ENCODE measurements at places on chromosomes 1 and 21.

- no peak for DNase-seq
These were observed 67.9 kb upstream of the ZBTB40 start for GRCh38 chr1:22383526-22384294.

GRCh38 chr1:208569181-208569580, 325.0 kb upstream of the PLXNA2 start:
- no peak for DNase-seq

- no peak for DNase-seq
These were observed 5.2 kb downstream of the RCSD1 start for GRCh38 chr1:167635156-167635648.

- DNase-seq, result no peak
These were observed 186.8 kb upstream of the EDN2 start for GRCh38 chr1:41671116-41671755.

DNA sequence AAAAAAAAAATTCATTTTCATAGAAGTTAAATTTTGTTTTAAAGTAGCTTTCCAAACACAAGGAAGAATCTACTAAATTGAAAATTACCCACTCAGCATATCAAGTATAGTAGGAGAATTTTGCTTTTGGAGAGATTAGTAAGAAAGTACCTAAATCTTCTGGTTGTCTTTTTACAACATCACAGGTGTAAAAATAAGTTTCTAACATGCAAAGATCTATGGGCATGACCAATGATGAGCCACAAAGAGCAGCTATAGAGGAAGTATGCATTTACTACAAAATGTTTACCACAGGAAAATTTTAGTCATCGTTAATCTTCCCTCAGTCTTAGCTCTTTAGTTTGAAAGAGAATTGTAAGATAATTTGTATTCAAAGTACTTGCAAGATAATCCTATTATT, 28.1 kb downstream of the ANGPTL3 start:
- no peak for DNase-seq

- no peak for DNase-seq
These were observed 30.4 kb upstream of the EYA3 start for GRCh38 chr1:28118640-28119307.

DNA sequence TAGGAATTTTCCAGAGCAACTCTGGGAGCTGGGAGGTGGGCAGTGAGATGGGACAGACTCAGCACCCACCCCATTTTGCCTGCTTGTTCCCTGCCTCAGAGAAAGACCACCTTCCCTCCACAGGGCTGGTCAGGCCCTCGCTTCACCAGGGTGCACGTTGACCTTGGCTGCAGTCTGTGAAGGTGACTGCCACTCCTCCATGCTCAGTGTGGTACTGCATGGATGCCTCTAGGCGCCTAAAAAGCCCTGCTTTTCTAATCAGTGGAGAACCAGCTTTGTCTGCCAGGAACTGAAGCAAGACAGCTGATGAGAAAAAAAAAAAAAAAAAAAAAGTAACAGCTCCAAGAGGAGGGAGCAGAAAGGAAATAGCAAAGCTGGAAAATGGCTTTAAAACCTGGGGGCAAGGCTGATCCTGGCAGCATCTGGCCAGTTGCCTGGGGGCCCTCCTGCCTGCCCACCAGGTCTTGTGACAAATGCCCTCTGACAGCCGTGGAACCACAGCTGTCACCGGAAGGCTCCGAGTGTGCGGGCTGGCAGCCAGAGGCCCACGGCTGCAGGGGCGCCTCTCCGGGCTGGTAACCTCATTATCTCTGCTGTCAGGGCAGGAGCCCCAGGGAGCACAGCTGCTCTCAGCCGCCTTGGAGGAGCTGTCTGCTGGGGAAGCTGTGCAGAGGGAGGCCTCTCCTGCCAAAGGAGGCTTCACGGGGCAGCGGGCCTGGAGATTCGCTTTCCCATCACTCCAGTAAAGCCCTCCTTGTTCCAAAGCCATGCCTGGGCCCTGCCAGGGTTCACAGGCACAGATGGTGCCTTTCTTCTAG, 13.7 kb downstream of the KIAA1614 start:
- DNase-seq, result no peak

GRCh38 chr21:45264912-45265515, 22.7 kb downstream of the POFUT2 start:
- no peak for DNase-seq

- DNase-seq, result no peak
These were observed 15.8 kb downstream of the SOD1 start for GRCh38 chr21:31675318-31675717.

GRCh38 chr1:30612536-30613065, 110.8 kb downstream of the MATN1 start:
- DNase-seq, result no peak

DNA sequence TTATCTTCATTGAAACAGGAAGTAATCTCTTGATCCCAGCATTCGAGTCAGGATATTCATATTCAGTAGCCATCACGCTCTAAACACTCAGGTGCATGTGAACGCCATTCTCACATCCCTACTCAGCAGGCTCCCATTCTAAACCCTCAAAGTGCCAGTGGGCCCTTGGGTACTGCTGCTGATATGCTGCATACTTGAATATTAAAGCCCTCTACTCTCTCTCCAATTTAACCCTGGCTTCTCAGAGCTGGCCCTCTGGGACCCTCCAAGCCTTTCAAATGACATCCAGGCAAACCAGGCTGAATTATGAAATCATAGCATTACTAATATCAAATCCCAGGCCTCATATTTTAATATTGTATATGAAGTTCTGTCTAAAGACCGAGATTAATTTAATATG, 468.2 kb downstream of the NUF2 start:
- no peak for DNase-seq

DNA sequence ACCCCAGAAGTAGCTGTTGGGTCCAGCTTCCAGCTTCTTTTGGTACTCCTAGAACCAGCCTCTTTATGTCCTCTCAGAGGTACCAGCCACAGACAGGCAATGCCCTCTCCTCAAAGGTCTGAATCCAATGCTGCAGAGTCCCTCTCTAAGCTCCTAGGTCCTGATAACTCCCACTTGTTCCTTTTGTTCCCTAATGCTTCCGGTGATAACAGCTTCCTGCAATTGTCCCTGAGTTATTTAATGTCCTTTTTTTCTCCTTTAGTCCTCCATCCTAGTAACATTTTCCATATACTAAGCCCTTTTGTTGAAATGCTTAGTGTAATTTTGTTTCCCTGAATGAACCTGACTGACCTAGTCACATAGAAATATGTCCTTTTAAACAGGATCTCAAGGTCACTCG, 201.7 kb upstream of the BEND5 start:
- DNase-seq, result no peak

GRCh38 chr21:42037943-42038342, 27.8 kb upstream of the ZBTB21 start:
- DNase-seq, result no peak
